ENCODE measurements at places on chromosomes 5 and 9. TPM values are rescaled to one million over a fixed set of nuclear protein-coding genes. Genes with fewer than 3 reads are reported as not detected.

KCNV2 gene
- total RNA-seq, result not detected

PCDHA10 gene
- 0.03 TPM for total RNA-seq

ANKRD34B gene
- not detected for total RNA-seq

ADAMTS19 gene
- not detected for total RNA-seq

ZNF622 gene
- 60.4 TPM for total RNA-seq

Data from A549 treated with GW870086 at 1 μM for 4 hours (cell line).